ENCODE measurements at places on chromosomes 5 and 9.

DNA sequence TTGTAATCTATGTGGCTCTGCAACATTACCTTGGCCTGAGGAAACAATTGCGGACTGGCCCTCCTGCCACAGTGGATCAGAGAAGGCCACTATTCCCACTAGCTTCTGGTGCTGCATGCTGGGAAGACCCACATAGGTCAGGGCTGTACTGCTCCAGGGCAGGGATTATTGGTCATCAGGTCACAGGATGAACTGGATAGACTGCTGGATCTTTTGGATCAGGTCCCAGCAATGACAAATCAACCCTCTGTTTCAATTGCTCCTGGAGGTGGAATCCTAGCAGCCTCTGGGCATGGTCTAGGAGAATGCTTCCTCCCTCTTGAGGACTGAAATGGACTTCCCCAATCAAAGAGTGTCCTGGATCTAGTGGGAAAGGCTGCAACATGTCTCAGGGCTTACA lies 66.7 kb upstream of the PHF24 start:
- DNase-seq: no peak

GRCh38 chr9:72718503-72718902 lies 197.1 kb downstream of the TMC1 start:
- DNase-seq: no peak

- DNase-seq: no peak
Measured at GRCh38 chr9:20352591-20352990, 269.7 kb downstream of the MLLT3 start.

- no peak for DNase-seq
Measured at GRCh38 chr9:21031091-21031807, at the start of gene HACD4. Gene HACD4 (minus strand): TSS chr9:21031640. CDS start chr9:21031590, 50 bp downstream.

GRCh38 chr5:141877356-141878185 lies 639 bp downstream of the PCDH1 start:
- DNase-seq: no peak

DNA sequence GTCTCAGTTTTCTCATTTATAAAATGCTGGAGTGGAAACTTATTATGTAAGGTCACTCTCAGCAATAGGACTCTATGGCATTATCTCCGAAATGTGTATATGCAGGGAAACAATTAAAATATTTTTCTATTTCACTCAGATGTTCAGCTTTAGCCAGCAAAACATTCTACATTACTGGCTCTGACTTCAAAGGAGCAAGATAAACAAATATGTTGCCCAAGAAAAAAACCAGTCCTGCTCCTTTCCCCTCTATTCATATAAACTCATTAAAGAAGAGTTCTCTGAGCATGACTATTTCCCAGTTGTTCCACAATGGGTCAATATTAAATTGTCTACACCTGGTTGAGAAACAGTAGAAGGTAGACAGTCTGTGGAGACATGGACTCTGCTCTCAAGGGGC lies 155.0 kb downstream of the NPR3 start:
- no peak for DNase-seq

- DNase-seq: no peak
Measured at GRCh38 chr5:112735702-112736101, 2.0 kb upstream of the APC start.

GRCh38 chr5:62737766-62738165 lies 159.1 kb downstream of the LRRC70 start:
- DNase-seq: no peak

- no peak for DNase-seq
Measured at GRCh38 chr9:1972672-1973071, 42.5 kb upstream of the SMARCA2 start.

DNA sequence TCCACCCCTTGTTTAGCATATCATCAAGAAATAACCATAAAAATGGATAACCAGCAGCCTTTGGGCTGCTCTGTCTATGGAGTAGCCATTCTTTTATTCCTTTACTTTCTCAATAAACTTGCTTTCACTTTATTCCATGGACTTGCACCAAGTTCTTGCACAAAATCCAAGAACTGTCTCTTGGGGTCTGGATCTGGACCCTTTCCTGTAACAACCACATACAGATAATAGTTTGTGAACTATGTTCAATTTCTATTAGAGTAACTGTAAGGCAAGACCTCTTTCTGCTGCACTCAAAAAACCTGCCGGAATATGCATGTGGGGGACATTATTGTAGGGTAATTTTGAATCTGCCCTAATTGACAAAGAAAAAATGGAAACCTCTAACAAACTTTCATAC lies 66.9 kb upstream of the TMEM215 start:
- DNase-seq: no peak

DNA sequence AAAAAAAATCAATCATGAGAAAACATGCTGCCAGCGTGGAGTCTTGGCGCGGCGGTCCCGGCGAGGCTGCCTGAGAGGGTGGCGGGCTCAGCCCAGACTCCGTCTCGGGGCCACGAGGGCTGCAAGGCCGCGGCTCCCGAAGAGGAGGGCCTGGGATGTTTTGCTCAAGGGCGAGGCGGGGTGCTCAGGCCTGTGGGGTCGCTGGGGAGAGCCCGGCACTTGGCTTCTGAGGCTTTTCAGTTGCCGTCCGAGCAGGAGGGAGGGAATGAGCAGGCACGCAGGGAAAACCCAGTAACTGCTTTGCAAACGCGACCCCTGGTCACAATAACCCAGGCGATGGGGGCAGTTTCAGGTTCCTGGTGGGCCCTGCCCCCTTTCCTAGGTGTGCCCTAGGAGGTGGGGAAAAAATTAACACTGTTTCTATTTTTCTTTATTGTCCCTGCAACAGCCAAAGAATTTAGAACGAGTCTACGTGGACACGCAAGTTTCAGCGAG lies 3.2 kb upstream of the IRX2 start:
- DNase-seq: no peak

DNA sequence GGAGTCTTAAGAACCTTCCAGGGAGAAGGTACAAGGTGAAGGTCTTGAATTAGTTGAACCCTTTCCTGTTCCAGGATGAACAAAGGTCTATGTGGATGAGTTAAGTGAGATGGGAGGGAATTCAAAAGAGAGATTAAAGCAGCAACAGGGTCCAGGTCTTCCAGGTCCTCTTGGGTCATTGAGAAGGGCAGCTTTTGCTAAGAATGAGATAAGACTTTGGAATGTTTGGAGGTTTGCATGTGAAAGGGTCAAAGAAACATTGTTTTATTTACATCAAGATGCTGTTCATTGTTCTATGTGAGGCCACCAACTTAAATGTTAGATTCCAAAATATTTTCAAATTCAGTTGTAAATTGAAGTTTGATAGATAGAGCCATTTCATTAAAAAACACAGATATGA lies 463.9 kb downstream of the ANXA1 start:
- no peak for DNase-seq

DNA sequence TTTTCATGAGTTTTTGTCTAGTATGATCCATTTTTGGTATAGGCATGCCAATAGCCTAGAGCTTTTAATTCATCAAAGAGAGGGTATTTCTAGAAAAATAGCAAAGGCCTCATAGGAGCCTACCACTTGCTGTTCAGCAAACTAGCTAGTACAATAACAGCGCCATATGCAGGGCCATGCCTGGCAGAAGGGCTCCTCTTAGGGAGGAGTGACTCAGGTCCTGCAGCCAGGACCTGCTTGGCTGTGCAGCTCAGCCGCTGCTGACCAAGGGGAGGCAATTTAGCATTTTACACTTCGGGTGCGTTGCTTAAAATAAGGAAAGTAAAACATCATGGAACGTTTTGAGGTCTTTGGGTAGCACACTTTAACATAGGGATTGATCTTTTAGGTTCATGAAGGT lies 100.6 kb downstream of the TRIO start:
- DNase-seq: no peak

GRCh38 chr5:115354246-115354645 lies 57.8 kb upstream of the CCDC112 start:
- no peak for DNase-seq

DNA sequence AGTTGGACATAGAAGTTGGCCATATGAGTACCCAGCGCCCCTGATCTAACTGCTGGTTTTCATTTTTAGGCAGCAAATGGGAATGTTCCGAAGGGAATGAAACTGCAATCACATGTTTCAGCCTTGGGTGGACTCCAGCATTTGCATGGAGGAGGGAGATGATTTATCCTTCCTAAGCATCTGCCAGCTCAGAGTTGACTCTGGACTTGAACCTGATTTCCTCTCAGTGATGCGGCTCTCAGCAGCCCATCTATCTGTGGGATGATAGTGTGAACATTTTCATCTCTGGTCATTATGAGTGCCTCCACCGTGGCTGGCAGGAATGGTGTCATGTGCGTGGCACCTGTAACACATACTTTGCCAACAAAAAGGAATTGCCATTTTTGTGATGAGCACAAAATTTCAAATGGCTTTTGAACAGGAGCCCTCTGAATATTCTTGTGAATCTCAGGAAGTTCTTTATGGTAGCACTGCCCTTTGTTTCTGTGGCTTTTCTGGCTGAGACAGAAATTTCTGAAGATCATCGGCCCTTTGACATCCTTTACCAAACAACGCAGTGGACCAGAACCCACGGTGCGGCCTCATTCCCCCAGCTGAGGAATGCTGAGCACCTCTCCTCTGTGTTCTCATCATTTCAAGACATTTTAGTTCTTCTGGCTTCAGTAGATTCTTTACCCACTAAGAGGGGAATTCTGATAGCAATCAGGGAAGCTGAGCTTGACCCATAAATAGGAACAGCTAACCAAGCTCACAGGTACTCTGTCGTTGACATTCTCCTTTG lies 28.5 kb downstream of the FUBP3 start:
- no peak for DNase-seq

GRCh38 chr9:125258832-125259534 lies 2.6 kb upstream of the GAPVD1 start:
- DNase-seq: peak; percentile 55

GRCh38 chr9:22138956-22139660 lies 130.0 kb upstream of the CDKN2B start:
- DNase-seq: no peak

DNA sequence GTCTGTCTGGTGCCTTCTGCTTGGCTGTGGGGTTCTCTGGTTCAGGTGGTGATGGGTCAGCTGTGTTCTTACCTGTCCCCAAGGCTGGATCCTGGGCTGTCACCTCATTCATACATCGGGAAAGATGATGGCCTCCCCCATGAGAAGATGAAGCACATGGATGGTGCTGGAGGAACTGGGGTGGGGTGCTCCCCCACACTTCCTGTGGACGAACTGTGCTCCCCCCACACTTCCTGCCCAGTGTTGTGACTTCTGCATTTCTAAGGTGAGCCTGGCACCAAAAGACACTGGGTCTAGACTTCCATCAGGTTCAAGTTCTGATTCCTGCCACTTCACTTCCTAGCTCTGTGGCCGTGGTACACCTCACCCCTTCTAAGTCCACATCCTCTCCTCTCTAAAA lies 4.3 kb upstream of the SURF6 start:
- no peak for DNase-seq

GRCh38 chr5:150279330-150280020 lies 10.1 kb downstream of the CAMK2A start:
- no peak for DNase-seq

- no peak for DNase-seq
Measured at GRCh38 chr5:176835918-176836317, 25.6 kb downstream of the UNC5A start.

GRCh38 chr9:6186691-6187090 lies 28.9 kb upstream of the IL33 start:
- no peak for DNase-seq

DNA sequence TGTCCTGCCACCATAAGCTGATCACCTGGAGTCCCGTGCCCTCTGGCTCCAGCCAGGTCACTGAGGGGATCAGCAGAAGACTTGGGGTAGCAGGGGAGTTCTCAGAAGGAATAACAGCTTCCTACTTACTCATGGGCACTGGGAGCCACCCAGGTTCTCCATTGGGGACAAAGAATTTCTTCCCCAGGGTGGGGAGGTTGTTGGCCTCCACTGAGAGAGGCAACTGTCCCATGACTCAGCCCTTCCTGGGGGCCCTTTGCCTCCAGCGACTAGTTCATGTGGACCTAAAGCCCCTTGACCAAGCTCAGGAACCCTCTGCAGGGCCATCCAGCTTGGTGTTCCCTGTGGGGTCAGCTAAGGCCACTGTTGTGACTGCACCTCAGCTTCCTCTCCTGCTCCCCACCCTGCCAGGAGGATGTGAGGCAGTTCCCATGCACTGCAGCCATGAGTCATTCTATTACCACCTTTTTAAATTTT lies 175.0 kb downstream of the AUH start:
- DNase-seq: no peak

GRCh38 chr9:99690573-99690972 lies 131.1 kb upstream of the NR4A3 start:
- no peak for DNase-seq

DNA sequence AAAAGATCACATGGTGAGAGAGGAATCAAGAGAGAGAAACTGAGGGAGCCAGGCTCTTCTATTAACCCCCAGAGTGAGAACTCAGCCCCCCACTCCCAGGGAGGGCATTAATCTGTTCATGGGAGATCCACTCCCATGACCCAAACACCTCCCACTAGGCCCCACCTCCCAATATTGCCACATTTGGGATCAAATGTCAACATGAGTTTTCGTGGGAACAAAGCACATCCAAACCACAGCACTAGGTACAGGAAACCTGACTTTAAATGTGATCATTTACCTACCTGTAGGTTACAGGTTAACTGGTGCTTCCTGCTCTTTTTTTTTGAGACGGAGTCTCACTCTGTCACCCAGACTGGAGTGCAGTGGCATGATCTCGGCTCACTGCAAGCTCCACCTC lies 16.9 kb downstream of the NNT start:
- no peak for DNase-seq

DNA sequence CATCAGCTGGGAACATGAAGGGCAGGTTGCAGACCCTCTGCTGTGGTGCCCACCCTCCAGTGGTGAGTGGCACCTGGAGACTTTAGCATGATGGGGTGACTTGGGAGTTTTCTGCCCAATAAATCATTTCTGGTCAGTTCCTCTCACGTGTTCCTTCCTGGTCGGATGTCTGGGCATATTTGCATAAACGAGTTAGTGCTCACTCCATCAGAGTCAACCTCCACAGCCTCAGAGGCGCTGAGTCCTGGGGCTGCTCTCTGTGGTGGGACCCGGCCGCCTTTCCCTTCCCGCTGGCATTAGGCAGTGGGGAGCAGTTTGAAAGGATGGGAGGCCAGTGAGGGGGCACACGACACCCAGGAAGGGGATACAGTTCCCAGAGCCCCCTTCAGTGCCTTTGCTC lies 114.0 kb upstream of the FCN2 start:
- DNase-seq: no peak

DNA sequence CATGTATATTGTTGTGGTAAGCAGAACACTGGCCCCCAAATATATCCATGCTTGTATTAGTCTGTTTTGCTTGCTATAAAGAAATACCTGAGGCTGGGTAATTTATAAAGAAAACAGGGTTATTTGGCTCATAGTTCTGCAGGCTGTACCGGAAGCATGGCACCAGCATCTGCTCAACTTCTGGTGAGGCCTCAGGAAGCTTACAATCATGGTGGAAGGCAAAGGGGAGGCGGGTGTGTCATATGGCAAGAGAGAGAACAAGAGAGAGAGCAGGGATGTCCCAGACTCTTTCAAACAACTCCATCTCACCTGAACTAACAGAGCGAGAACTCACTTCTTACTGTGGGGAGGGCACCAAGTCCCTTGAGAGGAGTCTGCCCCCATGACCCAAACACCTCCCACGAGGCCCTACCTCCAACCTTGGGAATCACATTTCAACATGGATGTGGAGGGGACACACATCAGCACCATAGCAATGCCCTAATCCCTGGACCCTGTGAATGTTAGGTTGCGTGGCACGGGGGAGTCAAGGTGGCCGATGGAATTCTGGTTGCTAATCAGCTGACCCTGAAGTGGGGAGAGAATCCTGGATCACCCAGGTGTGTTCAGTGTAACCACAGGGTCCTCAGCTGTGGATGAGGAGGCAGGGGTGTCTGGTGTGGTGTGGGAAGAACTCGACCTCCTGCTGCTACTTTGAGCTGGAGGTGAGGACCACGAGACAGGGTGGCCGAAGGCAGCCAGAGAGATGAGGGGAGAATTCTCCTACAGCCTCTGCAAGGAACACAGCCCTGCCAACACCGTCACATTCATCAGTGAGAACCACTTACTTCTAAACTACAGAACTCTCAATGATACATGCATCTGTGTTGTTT lies 172.8 kb downstream of the AUH start:
- no peak for DNase-seq

All from KG1 (cell line).